Stimulated activated CD4-positive, alpha-beta T cell treated with anti-CD3 and anti-CD28 coated beads, Interleukin-2, amount 100 ng/mL, for 4 hours (primary cell): ENCODE measurements at places on chromosomes 7 and 10.

- DNase-seq = no peak
Measured at GRCh38 chr7:151770232-151770631, 106.7 kb downstream of the PRKAG2 start.

DNA sequence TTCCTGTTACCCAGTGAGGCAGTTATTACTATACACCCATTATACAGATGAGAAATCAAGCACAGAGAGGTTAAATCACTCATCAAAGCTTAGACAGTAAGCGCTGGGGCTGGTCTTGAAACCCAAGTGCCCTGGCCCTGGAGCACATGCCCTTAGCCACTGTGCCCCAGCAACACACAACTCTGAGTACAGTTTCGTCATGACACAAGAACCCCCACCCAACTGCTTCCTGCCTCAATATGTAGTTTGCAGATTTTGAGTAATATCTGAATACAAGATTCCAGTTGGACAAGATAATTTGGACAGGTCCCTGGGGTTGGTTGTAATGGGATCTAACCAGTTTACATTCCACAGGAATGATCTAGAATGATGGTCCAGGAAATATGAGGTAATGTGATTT lies 62.8 kb downstream of the SH3PXD2A start:
- no peak for DNase-seq

GRCh38 chr7:111045449-111045848 lies 45.5 kb upstream of the LRRN3 start:
- DNase-seq = no peak

DNA sequence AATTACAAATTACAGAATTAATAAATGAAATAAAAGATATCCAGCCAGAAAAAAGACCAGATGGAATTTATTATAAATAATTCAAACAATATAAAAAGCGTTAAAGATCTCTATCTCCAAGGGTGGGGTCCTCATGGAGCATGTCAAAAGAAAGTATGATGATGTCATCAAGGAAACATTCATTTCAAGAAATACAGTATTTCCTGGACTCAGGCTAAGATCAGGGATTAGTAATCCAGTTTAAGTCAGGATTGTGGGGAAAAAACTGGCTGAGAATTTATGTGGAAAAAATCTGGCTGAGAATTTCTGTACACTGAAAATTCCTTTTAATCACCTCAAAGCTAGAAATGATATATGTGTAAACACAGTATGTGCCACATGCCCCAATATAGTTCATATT lies 1075.3 kb downstream of the XPNPEP1 start:
- no peak for DNase-seq

DNA sequence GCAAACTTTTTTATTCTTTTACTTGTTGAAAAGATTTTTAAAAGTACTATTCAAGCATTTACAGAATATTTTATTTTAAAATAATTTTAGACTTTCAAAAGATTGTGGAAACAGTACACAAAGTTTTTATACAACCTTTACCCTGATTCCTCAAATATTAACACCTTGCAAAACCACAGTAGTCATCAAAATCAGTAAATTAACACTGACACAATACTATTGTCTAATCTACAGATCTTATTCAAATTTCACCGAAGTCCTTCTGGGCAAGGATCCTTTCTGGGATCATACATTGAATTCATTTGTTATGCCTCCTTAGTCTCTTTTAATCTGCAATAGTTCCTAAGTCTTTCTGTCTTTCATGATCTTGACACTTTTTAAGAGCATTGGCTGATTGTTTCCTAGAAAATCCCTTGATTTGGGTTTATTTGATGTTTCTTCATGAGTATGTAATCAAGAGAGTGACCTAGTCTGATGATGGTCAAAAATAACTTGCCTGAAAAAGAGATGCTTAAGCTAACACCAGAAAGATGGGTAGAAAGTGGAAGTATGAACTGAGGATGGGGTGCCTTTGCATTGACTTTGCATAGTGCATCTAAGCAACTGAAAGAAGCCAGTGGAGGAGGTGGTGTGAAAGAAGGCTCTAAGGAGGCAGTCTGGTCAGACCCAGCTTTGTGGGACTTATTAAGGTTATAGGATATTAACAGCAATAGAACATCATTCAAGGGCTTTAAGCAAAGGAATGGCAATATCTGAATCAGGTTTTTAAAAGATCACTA lies 9.7 kb downstream of the STAMBPL1 start:
- no peak for DNase-seq

DNA sequence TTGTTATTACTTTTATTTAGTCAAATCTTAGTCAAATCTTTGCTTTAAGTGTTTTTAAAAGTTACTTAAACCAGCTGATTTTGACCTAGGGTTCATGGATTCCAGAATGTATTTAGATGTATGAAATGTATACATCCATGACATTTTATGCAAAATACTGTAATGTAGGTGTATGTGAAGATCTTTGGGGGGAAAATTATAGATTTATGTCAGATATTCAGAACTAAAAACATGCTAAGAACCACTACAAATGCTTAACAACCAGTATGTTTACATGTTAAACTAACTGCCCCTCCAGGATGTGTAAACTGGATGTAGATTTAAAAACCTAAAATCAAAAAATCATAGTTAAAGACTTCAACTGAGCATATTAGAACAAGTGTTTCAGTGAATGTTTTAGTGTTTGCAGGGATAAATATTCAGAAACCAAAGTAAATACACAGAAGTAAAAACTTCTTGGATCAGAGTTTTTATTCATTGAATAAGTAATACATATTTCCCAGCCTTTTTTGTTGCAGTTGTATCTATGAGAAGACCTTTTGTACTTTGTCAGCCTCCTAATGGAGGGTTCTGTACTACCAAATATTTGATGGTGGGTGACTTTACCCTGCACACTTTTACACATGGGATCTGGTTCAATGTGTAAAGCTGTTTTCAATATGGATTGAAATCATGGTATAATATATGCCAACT lies 3.9 kb downstream of the CPED1 start:
- DNase-seq = no peak

- DNase-seq = no peak
Measured at GRCh38 chr7:81584667-81585066, 185.2 kb downstream of the HGF start.

DNA sequence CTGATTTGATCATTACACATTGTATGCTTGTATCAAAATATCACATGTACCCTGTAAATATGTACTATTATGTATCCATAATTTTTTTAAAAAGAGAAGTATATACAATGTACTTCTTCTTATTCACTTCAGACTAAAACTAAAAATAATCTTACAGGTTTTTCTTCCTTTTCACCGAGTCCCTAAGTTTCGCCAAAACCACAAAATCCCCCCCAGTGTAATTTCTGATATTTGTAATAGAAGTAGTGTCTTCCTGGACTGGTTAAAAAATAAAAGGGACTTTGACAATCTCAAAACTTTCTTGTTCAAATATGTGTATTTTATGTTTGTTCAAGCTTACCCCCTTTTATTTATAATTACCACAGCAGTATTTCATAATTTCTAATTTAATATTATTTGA lies 23.9 kb downstream of the EPC1 start:
- DNase-seq = no peak

DNA sequence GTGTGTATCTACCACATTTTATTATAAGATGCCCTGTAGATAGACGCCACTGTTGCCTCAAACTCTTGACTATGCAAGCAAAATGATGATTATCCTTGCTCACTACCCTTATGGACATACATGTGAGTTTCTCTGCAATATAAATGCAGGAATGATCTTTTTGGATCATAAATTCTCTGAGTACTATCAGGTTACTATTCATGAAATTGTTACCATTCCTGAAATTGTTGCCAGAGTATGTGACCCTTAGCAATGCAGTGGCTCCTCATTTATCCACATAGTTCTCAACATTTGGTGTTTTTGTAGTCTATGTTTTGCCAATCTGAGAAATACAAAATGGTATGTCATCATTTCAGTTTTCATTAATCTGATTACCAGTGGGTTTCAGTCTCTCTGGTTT lies 166.2 kb upstream of the FAM3C start:
- DNase-seq = no peak

DNA sequence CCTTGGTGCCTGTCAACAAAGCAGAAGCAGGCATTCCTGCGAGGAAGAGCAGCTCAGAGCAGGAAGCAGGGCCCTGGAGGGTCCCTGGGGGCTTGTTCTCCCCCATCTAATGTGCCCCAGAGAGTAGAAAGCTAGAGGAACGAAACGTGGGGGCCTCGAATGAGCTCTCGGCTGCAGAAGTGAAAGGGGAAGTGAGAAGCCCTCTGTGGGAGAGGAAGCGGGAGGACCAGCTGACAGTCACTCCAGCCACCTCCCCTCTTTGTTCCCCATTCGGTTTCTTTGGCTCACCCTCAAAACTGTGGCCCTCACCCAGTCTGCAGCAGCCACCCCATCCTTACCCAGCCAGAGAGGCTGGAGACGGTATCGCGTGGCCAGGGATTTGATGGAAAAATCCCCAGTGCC lies 25.0 kb downstream of the C10orf105 start:
- peak; percentile 19 for DNase-seq

DNA sequence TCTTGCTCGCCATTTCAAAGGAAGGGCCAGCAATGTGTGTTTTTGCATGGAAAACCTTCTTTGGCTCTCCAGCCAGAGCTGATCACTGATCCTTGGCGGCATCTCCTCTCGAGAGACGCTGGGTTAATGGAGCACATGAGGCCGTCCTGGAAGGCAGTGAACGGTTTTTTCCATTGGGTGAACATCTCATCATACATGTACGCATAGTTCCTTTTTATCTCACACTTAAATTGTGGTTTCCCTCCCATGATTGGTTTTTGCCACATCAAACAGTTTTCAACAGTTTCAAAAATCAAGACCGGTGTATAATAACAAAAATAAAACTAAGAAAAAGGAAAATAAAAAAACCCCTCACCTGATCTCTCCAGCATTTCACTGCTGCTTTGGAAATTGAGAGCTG lies 276.4 kb downstream of the TCF7L2 start:
- peak; percentile 10 for DNase-seq

- DNase-seq = no peak
Measured at GRCh38 chr10:128163701-128164100, 37.5 kb upstream of the MKI67 start.

GRCh38 chr7:122199171-122199570 lies 55.1 kb upstream of the AASS start:
- DNase-seq = no peak

DNA sequence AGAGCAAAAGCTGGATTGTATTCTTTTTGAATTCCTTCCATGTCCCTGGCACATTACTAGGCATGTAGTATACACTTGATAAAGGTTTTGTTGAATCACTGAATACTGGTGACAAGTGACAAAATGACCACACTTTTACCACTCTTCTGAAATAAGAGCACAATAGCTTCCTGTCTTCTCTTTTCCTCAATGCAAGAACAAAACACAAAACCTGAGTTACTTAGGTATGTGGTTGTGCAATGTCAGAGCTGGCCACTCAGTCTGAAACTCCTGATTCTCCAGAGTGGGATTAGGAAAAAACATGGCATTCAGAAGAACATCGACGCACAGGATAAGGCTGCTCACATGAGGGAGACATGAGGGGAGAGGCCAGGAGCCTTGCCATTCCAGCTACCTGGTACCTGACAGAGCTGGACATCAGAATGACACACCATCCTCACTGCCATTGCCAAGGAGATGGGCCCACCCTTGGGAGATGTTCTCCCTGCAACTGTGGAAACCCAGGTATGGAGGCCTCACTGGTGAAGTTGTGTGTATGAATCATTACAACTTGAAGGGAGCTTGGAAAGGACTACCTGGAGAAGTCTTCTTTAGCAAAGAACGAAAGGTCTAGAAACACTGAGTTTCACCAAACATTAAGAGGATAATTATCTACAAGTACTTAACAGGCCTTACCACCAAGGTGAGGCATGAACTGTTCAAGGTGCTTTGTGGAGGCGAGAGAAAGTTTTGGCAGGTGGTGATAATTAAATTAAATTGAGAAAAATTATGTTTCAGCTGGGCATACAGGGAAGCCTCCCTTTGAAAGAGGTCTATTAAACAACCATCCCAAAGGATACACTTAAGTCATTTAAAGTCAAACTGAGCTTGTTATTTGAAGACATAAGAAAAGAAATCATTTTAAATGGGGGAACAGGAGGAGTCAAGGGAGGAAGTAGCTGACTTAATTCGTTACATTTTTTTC lies 246.5 kb upstream of the AOAH start:
- no peak for DNase-seq

DNA sequence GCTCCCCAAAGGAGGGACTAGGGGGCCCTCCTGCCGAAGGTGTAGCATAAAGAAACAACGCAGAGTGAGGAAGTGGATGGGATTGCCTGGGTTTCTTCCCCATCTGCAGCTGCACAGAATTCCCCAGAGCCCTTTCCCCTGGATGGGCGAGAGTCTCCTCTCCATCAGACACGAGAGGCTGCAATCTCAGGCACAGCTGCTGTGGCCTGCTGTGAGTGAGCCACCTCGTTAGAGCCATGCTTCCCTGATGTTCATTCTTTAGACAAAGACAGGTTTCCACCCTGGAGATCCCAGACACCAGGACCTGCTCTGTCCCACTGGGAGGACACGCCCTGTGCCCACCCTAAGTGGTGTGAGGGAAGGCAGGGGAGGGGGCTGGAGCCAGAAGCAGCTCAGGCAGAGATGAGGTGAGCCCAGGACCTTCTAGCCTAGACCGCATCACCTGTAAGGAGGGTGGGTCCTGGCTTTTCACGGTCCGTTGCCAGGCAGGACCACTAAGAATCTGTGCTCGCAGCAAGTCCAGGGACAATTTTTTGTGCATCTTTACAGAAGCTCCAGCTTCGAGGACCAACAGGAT lies 268.6 kb upstream of the TCERG1L start:
- DNase-seq = no peak

- no peak for DNase-seq
Measured at GRCh38 chr7:124429923-124430322, 335.7 kb downstream of the GPR37 start.

GRCh38 chr10:26494018-26494417 lies 55.9 kb downstream of the APBB1IP start:
- DNase-seq = no peak

- DNase-seq = no peak
Measured at GRCh38 chr7:87506246-87507180, 31.0 kb upstream of the ABCB4 start.

- DNase-seq = peak; percentile 9
Measured at GRCh38 chr7:111752022-111752582, 189.8 kb upstream of the IMMP2L start.

DNA sequence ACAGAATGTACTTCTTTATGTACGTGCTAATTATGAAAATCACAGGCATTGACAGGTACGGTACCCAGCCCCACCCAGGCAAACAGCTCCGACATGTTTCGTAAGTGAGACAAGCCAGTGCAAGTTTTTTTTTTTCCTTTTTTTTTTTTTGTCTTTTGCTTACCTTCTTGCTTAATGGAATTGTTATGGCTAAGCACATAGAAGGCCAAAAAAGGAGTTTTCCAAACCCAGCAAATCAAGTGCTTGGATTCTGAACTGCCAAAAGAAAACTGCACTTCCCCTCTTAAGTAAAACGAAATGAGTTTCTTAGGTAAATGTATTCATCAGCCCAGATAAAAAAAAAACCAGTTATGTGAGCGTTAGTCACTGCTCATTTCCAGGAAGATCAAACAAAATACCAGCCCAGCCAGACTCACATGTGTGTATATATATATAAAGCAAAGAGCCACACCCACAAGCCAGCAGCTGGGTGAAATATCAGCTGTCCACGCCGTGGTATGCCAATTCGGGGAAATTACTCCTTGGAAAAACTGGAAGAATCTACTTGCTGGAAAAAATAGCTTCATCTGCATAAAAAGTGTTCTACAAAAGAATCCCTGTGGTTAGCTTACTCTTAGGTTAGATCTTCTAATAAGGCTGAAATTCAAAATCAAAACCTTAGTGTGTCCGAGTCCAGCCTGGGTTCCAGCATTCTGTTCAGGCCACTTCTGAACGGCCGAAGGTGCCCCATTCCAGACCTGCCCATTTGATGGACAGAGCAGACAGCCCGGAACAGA lies 8.0 kb downstream of the KLF6 start:
- DNase-seq = no peak
